ENCODE measurements at places on chromosomes 6 and 20.
A peak's percentile ranks its signal among the peaks of the same experiment; 100 is the strongest.

DNA sequence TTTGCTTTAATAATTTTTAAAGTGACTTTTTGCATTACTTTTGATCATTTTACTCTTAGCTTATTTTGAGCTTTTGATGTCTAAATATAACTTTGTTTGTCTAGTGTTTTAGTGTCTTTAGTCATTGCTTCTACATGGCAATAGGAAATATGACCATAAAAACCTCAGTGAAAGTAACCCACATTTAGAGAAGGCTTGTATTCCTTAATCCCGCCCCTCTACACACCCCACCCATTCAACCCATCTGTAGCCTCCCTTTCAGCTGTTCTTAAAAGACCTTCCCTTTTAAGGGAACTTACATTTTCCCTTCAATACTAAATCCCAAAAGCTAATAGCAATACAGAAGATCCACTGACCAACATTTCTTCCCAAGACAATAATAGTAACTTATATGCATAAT lies 225.4 kb downstream of the LAMA2 start:
- DNase-seq: no peak

DNA sequence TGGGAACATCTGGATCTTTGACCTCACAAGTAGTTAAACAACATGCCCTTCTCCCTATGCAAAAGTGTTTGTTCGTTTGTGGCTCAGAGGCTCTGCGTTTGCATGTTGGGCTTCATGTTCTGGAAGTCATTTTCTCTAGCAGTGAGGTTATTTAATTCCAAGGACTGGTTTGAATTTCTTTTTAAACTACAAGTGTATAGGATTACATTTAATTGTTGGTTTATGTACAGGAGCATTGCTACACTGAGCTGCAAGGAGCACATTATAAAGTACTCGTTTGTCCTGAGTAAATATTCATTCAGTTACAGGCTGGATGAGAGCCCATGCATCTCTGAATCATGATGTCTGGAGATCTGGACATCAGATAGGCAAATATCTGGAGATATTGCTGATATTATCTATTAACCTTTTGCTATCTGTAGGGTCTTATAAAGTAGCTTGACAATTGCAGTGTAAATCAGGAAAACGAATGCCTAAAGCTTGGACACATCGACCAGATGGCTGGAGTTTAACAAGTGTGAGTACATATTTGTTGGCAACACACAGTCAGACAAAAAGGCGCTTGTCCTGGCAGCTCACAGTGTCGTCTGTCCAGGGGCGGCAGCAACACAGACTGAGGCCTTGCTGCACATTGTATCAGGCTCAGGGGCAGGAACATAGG lies 84.6 kb downstream of the PDE7B start:
- DNase-seq: no peak

DNA sequence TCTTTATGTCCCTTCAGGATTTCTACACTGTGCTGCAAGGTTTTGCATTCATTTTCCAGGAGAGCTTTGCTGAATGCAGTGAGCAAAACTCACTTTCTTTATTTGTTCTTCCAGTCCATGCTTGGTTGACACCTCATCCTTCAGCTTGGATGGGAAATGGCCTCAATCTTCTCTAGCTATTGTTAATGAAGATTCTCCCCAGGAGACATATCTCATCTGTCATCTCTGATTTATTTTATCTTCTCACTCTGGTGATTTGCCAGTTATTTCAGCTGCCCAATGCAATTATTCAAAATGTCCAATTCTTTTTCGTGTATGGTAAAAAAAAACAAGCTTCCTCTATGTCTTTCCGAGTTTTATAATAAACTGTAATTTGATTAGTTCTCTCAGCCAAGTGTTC lies 77.9 kb upstream of the PAK5 start:
- DNase-seq: no peak

DNA sequence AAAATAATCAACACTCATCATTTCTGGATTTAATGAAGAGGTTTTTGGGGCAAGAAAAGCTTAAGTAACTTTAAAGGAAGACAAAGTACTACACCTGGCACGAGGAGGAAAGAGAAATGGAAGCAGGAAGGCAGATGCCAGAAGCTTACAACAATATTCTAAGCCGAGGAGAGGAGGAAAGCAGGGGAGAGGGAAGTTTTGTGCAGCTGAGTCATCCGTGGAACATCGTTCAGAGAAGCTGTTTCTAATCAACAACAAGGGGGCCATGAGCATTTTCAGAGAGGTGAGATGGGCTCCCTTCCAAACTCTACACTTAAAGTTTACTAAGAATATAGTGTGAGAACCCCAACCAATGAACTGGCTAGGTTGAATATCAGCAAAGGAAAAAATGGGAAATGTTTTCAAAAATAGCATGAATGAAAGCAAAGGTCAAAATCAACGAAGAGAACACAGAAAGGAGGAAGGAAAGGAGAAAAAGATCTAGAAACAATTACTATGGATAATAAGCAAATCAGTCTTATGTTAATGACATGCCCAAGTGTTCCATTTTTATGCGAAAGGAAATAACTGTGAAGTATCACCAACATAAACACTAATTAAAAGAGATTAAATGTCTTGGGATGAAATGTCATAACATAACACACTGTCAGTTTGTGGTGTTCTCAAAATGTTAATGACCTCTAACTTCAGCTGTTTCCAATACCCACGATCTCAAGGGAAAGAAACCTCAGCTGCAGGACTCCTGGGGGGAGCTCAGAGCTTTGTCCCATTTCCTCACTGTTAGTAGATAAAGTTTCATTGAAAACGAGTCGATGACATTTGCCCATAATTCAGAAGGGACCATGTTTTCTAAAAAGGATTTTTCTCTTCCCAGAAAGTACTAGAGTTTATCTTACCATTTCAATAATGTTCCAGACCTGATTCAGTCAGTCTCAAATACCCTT lies 203.4 kb upstream of the STXBP5 start:
- no peak for DNase-seq

DNA sequence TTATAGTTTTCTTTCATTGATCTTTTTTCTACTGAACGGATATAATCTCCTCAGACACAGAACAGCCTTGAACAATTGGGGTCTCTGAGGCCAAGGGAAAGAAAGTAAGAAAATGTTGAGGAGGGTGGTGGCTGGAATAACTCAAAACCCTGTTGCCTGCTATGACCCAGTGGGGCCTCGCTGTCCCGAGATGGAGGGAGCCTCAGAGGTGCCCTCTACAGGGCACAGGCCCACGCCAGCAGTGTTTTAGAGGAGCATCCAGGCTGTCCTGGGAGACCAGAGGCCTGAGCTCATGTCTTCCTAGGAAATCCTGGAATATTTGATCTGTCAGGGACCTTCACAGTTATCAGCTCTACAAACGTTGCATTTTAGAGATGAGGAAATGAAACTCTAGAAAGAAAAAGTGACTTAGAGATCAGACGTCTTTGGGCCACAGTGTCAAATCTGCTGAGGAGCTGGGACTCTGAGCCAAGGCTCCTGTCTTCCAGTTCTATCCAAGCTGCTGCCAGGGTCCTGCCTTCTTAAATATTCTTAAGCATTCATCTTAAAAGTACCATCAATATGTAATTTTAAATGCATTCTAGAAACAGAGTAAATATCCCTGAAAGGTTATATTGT lies 26.3 kb downstream of the ALDH5A1 start:
- DNase-seq: no peak

DNA sequence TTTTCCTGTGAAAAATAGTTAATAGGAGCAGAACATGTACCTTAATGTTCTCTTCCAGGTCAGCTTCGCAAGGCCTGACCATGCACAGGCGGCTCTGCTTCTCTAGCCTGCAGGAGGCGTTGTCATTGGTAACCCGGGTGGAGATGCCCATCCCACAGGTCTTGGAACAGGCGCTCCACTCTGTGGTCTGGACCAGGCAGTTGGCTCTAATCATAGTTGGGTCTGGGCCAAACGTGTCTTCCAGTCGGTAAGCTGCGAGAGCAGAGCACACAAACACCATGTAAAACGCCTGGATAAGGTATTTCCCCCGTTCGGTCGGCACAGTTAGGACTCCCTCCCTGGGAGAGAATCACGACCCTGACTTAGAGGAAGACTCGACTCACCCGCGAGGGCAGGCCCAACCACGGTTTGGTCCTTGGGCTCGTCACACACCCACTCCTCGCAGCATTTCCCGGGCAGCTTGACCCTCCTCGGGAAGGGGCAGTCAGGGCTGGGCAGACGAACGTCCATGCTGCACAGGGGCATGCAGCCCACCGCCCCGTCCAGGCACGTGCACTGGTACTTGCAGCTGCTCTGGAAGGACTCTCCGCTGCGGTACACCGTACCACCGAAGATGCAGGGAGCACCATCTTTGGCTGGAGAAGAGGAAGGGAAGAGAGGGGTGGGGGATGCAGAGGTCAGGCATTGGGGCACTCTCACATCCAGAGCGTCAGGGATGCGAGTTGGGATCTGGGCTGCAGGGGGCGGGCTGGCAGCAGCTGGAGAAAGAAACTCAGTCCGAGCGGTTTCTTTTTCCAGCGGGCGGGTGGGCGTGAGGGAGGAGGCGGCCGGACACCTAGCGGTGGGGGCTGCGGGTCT lies 1.0 kb downstream of the CCN2 start:
- DNase-seq: no peak

DNA sequence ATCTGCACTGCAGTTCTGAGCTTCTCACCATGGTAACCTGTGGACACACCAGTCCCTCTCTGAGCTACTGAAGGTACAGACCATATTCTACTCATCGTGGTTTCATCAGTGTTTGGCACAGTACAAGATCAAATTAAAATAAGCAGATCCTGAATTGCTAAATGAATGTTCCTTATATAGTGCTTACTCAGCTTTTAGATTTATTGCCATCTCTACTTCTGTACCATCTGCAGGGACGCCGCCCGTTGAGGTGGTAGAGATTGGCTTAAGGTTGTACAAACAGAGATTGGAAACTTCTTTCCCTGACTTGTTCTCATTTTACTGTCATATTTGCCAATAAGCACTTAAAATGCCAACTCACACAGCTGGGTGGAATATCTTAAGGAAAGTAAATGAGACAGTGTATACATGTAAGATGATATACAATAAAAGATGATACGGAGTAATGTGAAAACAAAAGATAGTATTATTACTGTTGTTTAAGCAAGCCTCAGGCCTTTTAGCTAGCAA lies 223.4 kb upstream of the FOXQ1 start:
- DNase-seq: no peak

DNA sequence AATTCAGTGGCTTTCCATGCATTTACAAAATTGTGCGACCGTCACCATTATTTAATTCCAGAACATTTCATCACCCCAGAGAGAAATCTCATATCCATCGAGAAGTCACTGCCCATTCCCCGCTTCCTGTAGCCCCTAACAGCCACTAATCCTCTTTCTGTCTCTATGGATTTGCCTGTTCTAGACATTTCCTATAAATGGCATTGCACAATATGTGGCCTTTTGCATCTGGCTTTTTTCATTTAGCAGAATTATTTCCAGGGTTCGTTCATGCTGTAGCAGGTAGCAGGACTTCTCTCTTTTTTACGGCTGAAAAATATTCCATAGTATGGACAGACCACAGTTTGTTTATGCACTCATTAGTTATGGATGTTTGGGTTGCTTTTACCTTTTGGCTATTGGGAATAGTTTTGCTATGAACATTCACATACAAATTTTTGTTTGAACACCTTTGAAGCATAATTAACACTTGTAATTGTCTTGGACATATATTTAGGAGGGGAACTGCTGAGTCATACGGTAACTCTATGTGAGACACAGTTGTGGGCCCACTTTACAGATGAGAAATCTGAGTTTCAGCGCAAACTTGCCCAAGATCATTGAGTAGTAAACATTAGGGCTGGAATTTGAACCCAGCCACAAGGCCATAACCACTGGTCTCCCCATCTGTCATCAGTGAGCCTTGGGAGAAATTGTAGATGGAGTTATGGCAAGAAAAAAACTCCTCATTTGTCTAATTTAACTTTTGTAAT lies 126.9 kb downstream of the BMP7 start:
- no peak for DNase-seq

- DNase-seq: peak; percentile 43
These were observed 59.4 kb downstream of the GFOD1 start for GRCh38 chr6:13427801-13428582.

GRCh38 chr6:117395164-117395563 lies 30.6 kb downstream of the ROS1 start:
- no peak for DNase-seq

- DNase-seq: no peak
These were observed 155.5 kb downstream of the SIM1 start for GRCh38 chr6:100309174-100309573.

DNA sequence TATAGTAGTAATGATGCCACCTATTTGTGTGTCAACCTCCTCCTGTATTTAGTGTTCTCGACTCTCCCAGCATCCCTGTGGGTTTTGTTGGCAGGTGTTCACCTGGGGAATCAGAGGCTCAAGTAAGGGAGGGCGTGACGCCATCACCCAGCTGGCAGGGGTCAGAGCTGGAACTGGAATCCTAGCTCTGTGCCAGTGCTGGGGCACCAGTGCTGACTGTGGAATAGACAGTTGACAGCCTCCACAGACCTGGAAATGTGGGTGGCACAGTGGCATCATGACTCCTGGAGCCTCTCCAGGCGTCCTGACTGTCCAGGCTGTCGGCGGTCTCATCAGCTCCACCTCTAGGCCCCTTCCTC lies 102.8 kb downstream of the SYCP2 start:
- no peak for DNase-seq

- no peak for DNase-seq
These were observed 226.8 kb downstream of the TMEM242 start for GRCh38 chr6:157096522-157096921.

Measured in stimulated activated CD4-positive, alpha-beta T cell treated with anti-CD3 and anti-CD28 coated beads, TNF-alpha, amount 100 ng/mL, for 1 hour (primary cell).